ENCODE measurements at places on chromosomes 16 and 17. TPM values are rescaled to one million over a fixed set of nuclear protein-coding genes. Genes with fewer than 3 reads are reported as not detected.

The LRRC46 gene
- total RNA-seq: 0.44 TPM

The CIAPIN1 gene
- total RNA-seq: 85.4 TPM

The RASD1 gene
- total RNA-seq: 6.6 TPM

The IL32 gene
- total RNA-seq: 918 TPM

The ABCC12 gene
- total RNA-seq: not detected

The FBXO39 gene
- 0.36 TPM for total RNA-seq

The TAC4 gene
- total RNA-seq: not detected

The PLCG2 gene
- total RNA-seq: 6.9 TPM

The RCVRN gene
- total RNA-seq: not detected

The MYH1 gene
- total RNA-seq: not detected

The MT1F gene
- 4.2 TPM for total RNA-seq

The SLC12A3 gene
- not detected for total RNA-seq

The OMG gene
- 0.35 TPM for total RNA-seq

The CDH13 gene
- not detected for total RNA-seq

The IRX3 gene
- 0.43 TPM for total RNA-seq

The VAT1L gene
- total RNA-seq: not detected

The KRT33B gene
- not detected for total RNA-seq

The CCL1 gene
- total RNA-seq: 111 TPM

The ABCA3 gene
- 9.2 TPM for total RNA-seq

The TP53TG3C gene
- not detected for total RNA-seq

The FOXO3B gene
- total RNA-seq: 6.4 TPM

The SYCE1L gene
- 7.9 TPM for total RNA-seq

The IL21R gene
- 94.9 TPM for total RNA-seq

The TOM1L1 gene
- total RNA-seq: 0.56 TPM

The MYO15B gene
- total RNA-seq: 24.3 TPM

All from activated CD4-positive, alpha-beta T cell treated with anti-CD3 and anti-CD28 coated beads, Interleukin-2, amount 10 ng/mL, durations not matched to agents 24 days and 14 days (primary cell).